Caco-2 (cell line): ENCODE measurements at places on chromosomes 2 and 18. TPM values are rescaled to one million over a fixed set of nuclear protein-coding genes. Genes with fewer than 3 reads are reported as not detected.

GRCh38 chr18:73940721-73941120, 206.9 kb downstream of the FBXO15 start:
- DNase-seq, result no peak
- H3K27ac ChIP-seq, result no peak overlapping the region
- no peak overlapping the region for H3K4me3 ChIP-seq
- no peaks in the 10 kb centered on the region for H3K4me1 ChIP-seq
- no peaks in the 10 kb centered on the region for H3K27me3 ChIP-seq
- H3K36me3 ChIP-seq, result no peaks in the 10 kb centered on the region

- no peak for DNase-seq
- H3K4me3 ChIP-seq, result no peak overlapping the region
- H3K36me3 ChIP-seq, result no peaks in the 10 kb centered on the region
Observed at GRCh38 chr2:47056868-47057686, 98.0 kb downstream of the STPG4 start.

- H3K4me1 ChIP-seq, result no peaks in the 10 kb centered on the region
- H3K27me3 ChIP-seq, result no peaks in the 10 kb centered on the region
- no peaks in the 10 kb centered on the region for H3K36me3 ChIP-seq
- no peak overlapping the region for H3K27ac ChIP-seq
Observed at GRCh38 chr18:59898093-59898492, 1.7 kb upstream of the PMAIP1 start.

DNA sequence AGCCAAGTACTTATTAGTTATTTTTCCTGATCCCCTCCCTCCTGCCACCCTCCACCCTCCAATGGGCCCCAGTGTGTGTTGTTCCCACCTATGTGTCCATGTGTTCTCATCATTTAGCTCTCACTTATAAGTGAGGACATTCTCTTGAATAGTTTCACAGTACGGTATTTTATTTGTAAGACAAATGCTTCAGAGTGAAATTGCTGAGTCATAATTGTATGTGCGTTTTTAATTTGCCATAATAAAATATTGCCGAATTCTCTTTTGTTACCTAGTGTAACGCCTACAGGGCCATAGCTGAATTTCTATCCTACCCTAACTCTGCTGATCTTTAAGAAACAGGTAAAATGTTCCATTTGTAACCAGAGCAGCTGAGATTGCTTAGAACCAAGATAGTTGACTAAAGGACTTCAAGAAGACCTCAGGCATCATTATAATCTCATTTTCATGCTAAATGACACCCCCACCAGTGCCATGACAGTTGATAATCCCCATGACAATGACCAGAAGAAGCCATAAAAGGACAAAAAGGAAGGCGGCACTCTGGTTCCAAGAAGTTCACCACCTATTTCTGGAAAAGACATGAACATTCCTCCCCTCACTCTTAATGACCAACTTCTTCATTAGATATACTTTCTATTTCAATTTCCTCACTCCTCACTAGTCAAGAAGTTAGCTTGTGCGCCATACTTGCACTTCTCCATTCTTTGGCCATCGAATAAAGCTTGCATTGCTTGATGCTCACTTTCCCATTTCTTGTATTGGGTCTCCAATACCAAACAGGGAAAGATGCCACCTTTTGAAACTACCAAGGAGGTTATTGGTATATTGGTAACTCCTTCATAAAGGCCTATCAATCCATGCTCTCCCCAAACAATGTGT, 18.4 kb downstream of the SCN9A start:
- H3K4me1 ChIP-seq, result peaks cover 7% of the 10 kb centered on the region; the same call in 1 of the 2 replicates
- H3K27me3 ChIP-seq, result no peaks in the 10 kb centered on the region
- no peak overlapping the region for H3K27ac ChIP-seq
- no peak overlapping the region for H3K4me3 ChIP-seq

DNA sequence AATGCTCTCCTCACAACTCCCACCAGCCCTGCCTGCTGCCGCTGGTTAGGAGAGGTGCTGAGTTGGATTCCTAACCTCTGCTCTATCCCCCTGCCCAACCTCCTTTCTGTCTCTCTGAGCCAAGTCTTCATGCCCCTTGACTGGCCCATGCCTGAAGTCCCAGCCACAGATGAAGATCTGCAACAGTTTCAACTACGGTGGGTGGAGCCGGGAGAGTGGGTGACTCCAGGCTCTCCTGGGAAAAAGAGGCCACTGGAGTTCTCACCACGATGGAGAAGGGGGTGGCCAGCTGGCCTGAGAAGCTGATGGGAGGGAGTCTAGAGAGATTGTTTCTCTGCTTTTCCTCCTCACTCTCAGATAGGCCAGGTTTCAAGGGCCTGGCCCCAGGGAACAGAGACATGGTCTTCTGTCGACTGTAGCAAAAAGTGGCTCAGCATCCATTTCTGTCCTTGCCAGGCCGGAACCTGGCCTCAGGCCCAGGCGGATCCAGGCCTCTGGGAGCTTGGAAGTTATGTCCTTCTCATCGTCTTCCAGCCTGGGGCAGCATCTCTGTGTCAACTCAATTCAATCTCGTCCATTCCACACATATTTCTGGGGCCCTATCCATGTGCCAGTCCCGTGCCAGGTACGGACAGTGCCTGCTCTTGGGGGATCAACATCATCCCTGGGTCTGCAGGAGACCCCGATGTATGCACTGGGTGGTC, 75.3 kb downstream of the INHBB start:
- no peak overlapping the region for H3K27ac ChIP-seq
- no peaks in the 10 kb centered on the region for H3K36me3 ChIP-seq
- no peak for DNase-seq
- peaks cover 7% of the 10 kb centered on the region; the same call in 1 of the 2 replicates for H3K4me1 ChIP-seq

DNA sequence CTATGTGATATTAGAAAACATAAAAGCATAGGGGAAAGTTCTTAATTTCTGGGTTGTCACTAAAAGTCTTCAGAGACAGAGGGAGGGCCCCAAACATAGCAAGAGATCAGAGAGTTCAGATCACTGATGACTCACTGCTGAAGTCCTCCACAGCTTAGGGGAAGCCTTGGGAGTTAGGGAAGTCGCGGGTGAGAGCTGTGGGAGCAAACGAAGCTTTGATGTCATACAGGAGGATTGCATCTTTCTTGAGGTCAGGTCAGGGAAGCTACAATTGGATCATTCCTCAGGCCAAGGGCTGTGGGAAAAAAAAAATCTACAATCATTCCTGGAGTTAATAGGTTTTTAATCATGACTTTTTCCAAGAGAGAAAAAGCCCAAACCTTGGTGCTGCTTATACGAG, 96.2 kb downstream of the COPS8 start:
- H3K27me3 ChIP-seq, result no peaks in the 10 kb centered on the region
- H3K4me1 ChIP-seq, result no peaks in the 10 kb centered on the region
- no peak overlapping the region for H3K27ac ChIP-seq
- DNase-seq, result no peak
- no peaks in the 10 kb centered on the region for H3K36me3 ChIP-seq

GRCh38 chr18:7523772-7524171, 43.3 kb upstream of the PTPRM start:
- no peaks in the 10 kb centered on the region for H3K27me3 ChIP-seq
- no peak overlapping the region for H3K4me3 ChIP-seq
- no peak for DNase-seq
- H3K4me1 ChIP-seq, result no peaks in the 10 kb centered on the region

The CYTIP gene
- total RNA-seq, result 0.26 and 1.1 TPM in 2 replicates

The CCDC148 gene
- 5.3 and 6.3 TPM in 2 replicates for total RNA-seq

The GPR45 gene
- not detected in 2 replicates for total RNA-seq

The ASB18 gene
- not detected in 2 replicates for total RNA-seq

The NAPG gene
- 41.5 and 42.6 TPM in 2 replicates for total RNA-seq
